ENCODE measurements at places on chromosomes 2 and 18.

- DNase-seq, result no peak
Observed at GRCh38 chr2:107801498-107801897, 25.2 kb upstream of the RGPD4 start.

- DNase-seq, result no peak
Observed at GRCh38 chr2:97730245-97730644, 16.9 kb downstream of the ZAP70 start.

DNA sequence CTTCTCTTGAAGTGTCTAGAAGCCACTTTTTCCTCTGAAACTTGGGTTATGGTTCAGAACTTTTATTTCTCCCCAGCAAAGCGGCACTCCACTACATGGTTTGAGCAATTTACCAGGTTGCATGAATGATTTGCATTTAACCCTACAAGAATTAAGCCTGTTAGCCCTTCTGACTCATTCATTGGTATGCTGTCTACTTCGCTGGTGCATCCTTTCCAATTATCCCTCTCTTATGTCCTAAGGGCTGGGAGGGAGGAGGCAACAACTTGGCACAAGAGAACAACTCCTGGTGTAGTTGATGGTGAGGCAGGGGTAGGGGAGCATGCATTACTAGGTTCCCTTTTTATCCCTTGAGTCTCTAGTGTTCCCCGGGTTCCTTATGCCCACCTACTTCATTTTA, 293.4 kb upstream of the MEX3C start:
- no peak for DNase-seq

- no peak for DNase-seq
Observed at GRCh38 chr2:70523996-70524965, 29.3 kb downstream of the TGFA start.

- DNase-seq, result no peak
Observed at GRCh38 chr2:223856021-223856420, 18.6 kb upstream of the AP1S3 start.

DNA sequence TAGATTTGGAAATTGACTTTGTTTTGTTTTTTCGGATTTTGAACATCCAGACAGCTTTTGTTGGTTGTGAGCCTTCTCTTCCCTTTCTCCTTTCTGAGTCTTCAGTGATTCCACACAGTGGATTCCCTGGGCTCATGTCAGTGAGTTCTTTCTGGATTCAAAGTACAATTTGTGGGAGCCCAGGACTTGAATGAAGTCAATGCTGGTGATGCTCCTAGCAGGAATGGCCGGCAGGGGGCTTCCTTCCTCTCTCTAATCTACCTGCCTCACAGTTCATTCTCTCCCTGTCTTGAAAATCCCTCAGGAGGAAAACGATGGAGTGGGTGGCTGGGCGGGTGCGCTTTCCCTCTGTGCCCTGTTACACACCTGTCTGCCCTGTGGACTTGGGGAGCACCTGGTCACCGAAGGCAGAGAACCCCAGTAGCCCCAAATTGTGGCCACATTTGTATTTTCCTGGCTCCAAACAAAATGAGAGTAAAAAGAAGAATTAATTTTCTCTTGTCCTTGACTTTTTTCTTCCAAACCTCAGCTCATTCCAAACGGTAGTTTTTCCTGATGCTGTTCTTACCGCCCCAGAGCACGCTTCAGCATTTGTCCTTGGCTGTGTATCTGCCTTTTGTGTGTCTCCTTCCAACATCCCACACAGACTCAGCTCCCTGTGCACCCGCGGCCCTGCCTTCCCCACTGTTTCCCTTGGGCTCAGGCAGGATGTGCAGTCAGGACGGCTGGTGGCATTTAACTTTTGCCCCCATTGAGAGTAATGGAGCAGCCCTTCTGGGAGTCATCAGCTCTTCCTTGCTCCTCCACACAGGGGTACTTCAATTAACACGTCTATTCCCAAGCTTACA, 86.6 kb downstream of the MARCO start:
- no peak for DNase-seq

DNA sequence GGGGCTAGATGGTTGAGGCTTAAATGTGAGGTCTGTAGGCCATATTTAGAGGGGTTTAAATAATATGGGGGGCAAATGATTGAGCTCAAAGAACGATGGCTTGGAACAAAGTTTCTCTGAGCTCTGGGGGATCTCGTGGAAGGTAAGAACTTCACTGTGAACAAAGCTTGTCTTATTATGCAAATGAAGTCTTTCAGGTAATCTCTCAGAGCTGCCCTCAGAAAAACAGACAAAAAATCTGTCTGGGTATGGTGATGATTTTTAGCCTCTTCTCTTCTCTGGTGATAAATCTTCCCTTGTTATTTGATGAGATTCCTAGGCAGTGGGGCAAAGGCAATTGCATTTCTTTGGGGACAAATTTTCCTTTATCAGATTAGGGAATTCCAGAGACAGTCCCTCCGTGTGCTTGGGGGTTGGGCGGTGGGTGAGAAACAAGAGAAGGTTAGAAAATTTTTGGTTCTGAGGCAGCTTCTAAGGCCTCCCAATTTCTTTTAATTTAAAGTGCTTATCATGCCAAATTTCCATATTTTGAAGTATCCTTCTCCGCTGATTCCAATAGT, 760.4 kb downstream of the TSN start:
- DNase-seq, result no peak

DNA sequence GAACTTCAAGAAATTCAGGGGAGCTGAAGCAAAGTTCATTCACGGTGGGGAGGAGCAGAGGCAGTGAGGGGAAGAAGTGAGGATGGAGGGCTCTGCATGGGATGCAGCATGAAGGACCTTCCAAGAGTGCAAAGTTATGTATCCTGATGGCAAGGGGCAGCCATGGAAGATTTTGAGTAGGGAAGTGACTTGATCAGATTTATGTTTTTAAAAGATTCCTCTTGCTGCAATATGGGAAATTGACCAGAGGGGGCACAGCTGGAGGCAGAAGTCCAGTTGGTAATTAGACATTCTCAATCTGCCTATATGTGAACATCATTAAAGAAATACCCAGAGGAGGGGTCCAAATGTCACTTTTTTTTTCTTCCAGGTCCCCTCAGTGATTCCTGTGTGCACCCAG, 21.5 kb upstream of the ANXA4 start:
- DNase-seq, result no peak

DNA sequence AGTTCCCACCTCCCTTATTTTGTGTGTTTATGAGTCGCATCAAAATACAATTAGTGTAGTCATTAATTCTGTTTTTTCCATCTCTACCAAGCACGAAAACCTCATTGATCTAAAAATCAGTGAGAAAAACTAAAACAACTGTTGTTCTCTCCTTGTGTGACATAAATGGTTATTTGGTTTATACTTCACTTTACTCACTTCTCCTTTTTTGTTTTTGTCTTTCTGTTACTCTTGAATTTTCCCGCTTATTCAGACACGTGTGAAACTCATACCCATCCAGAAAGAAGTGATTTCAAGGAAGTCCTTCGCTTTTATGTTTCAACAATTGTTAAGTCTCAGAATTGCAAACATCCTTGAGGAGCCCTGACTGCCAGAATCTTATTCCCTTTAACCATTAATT, 121.6 kb downstream of the EML6 start:
- no peak for DNase-seq

DNA sequence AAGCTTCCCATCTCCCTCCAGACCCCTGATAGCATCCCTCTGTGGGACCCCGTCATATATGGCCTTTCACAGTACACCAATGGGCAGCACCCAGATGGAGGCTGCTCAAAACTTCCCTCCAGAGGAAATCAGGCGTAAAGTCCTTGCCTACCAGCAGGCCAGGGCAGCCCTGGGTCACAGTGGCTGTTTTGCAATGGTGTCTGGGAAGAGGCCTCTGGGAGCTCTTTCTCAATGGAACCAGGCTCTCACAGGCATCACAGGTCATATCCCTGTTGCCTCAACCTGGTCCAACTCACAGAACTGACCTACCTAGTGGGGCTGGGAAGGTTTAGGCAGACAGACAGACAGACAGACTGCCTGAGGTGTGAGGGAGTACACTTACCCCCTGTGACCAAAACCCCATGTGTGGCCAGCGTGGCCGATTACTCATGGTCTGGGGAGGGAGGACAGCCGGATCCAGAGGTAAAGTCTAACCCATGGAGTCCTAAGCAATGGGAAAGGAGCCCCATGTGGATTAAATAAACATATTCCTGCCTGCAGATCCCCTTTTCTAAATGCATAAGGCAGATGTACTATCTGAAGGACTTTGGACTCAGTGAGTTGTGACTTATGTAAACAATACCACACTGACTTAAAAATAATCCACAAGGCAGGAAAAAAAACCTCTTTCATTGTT, 58.2 kb downstream of the BCL2L11 start:
- no peak for DNase-seq

DNA sequence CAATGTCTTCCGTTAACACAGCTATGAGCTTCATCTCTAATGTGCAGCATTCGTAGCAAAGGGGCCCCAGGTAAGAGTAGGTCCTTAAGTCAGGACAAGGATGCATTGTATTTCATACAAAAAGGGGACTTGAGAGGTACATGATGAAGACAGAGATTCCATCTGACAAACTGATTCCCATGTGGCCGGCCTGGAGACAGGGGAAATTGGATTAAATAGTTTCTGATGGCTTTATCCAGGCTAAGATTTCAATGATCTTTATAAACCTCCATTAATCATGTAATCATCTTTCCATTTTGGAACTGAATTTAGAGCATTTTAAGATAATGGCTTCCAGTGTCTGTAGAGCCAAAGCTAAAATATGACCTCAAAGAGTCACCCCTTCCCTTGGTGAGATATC, 111.3 kb downstream of the NCKAP5 start:
- no peak for DNase-seq

GRCh38 chr18:62521082-62521481, 1.7 kb upstream of the ZCCHC2 start:
- no peak for DNase-seq

DNA sequence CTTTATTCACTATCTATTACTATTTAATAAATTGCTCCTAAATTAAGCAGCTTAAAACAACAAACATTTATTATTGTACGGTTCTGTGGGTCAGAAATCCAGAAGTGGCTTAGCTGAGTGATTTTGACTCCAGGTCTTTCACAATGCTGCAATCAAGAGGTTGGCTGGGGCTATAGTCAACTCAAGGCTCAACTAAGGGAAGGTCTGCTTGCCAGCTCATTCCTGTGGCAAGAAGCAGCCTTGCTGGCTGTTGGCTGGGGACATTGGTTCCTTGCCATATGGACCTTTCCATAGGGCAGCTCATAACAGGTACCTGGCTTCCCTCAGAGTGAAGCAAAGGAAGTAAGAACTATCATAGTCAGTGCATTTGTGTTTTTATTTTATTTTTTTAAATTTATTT, 5.0 kb upstream of the MRPL19 start:
- DNase-seq, result no peak

GRCh38 chr2:71306762-71307161, 24.8 kb upstream of the ZNF638 start:
- no peak for DNase-seq

- no peak for DNase-seq
Observed at GRCh38 chr2:64326578-64327050, 127.3 kb upstream of the LGALSL start.

GRCh38 chr2:52976143-52976949, 791.3 kb upstream of the CHAC2 start:
- no peak for DNase-seq

- DNase-seq, result no peak
Observed at GRCh38 chr2:191657977-191658376, 20.0 kb upstream of the NABP1 start.

GRCh38 chr2:37987098-37987775, 62.1 kb downstream of the RMDN2 start:
- DNase-seq, result no peak

GRCh38 chr2:120400551-120400950, 54.6 kb downstream of the INHBB start:
- no peak for DNase-seq

GRCh38 chr2:143382573-143382972, 253.4 kb downstream of the ARHGAP15 start:
- DNase-seq, result no peak

DNA sequence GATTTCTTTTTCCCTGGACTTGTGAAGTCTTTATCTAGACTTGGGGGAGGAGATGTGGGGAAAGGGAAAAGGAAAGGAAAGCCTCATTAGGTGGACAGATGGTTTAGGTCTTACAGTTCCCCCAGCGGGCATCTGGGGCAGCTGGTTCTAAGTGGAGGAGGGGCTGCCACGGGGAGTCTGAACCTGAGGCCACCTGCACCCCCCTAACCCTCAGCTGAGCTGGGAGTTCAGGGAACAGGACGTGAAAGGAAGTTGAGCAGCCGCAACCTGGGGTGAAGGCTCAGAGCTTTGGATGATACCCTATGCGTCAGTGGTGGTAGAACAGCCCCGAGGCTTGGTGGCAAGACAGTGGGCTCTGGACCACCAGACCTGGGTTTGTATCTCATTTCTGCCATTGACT, 26.8 kb downstream of the ITM2C start:
- no peak for DNase-seq

GRCh38 chr2:232097758-232098157, 136.2 kb downstream of the DIS3L2 start:
- no peak for DNase-seq

DNA sequence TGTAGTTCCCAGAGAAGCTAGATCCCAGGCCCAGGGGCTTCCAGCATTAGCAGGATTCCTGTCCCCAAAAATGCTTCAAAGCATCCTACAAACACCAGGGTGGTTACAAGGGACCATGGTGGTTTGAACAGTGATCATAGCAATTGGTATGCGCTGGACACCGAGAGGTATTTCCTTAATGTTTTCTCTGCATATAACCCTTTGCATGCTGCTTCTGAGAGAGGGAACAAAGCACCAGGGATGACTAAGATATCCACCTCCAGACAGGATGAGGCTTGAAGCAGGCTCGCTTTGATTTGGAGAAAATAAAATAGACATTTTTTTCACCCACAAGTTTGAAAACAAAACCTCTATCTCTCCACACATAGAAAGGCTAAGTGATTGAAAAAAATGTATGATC, 50.5 kb upstream of the TSPYL6 start:
- DNase-seq, result no peak

DNA sequence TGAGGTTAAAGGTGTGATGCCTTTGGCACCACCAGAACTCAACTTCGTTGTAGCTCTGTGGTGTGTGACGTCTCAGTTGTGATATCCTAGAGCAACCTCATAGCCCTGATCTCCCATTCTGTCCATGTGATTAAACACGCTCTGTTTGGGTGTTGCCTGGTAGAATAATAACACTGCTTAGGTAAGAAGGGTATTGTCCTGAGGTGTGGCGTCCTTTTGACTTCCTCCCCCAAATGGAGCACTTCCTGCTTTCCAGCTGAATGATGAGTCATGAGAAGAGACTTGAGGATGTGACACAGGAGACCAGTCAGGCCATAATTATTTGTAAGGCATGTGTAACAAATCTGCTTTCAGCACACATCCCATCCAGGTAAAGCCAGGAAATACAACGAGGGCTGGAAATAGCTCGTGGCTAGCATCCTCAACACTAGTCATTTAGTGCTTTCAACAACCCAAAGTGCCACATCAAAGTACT, 100.7 kb downstream of the RAPGEF4 start:
- no peak for DNase-seq
